CD4-positive, CD25-positive, alpha-beta regulatory T cell (primary cell): ENCODE measurements at places on chromosomes 11 and 22. TPM values are rescaled to one million over a fixed set of nuclear protein-coding genes. Genes with fewer than 3 reads are reported as not detected.

- DNase-seq, result no peak
Measured at GRCh38 chr11:47010179-47010578, 73.6 kb downstream of the CSTPP1 start.

- no peak for DNase-seq
Measured at GRCh38 chr11:86101941-86102407, 33.1 kb upstream of the PICALM start.

DNA sequence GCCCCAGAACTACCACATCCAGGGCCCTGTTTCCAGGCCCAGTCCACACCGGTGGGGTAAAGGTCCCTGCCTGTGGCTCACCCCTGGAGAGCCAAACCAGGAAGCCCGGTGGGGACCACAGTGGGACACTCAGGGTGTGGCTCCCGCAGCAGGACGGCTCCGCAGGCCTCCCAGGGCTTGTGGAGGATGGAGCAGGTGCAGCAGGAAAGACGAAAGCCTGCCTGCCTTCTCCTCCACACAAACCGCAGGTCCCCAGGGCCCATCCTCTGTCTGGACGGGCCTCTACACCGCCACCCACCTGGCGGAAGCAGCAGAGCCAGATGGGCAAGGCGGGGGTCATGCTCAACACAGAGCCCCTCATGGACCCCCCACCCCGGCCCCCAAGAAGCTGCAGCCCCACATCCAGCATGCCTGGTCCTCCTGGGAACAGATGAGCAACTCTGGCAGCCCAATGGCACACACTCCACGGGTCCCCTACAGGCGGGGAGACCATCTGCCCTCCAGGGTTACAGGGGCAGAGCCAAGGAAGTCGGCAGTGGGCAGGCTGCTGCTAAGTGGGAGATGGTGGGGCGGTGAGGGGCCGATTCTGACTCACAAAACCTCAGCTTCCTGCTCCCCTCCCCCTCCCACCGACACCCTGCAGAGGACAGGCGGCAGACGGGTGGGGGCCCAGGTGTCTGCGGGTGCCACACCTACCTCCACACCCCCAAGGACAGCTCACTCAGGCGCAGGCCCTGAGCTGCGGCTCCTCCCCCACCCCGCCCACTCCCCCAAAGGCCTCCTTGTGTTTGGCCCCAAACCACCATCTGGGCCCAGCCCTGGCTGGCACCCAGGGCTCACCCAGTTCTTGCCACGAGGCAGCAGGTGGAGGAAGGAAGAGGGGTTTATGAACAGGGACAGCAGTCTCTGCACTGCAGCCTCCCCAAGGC lies 5.2 kb downstream of the SBF1 start:
- DNase-seq, result peak; percentile 96

- DNase-seq, result no peak
Measured at GRCh38 chr22:23774114-23774921, 1.7 kb downstream of the MMP11 start.

DNA sequence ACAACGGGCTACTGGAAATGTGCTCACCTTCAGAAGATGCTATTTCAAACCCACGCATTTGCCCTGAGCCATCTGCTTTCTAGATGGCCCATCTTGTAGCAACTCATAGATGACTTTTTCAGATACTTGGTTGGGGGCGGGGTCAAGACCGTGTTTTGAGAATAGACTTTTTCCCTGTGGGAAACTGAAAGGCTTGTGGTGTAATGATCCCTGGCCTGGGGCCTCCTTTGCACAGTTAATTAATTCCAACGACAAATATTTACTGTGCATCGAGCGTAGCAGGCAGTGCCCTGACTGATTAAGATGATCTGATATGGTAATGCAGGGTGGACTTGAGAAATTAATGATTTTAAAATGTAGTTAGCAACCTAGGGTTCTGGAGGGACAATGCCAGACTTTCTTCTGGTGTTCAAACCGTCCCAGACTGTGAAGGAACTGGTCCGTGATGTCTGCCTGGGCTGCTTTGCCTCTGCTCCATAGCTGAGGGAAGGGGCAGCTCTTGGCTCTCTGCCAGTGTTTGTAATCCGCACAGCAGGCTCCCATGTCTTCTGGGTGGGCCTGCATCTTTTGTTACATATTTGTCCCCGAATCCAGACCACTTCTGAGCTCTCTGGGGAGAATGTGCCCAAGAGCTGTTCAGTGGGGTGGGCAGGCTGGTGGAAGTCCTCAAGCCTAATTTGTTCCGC lies 84.8 kb downstream of the ADAMTS15 start:
- no peak for DNase-seq

- no peak for DNase-seq
Measured at GRCh38 chr11:61512435-61512834, 3.9 kb downstream of the LRRC10B start.

DNA sequence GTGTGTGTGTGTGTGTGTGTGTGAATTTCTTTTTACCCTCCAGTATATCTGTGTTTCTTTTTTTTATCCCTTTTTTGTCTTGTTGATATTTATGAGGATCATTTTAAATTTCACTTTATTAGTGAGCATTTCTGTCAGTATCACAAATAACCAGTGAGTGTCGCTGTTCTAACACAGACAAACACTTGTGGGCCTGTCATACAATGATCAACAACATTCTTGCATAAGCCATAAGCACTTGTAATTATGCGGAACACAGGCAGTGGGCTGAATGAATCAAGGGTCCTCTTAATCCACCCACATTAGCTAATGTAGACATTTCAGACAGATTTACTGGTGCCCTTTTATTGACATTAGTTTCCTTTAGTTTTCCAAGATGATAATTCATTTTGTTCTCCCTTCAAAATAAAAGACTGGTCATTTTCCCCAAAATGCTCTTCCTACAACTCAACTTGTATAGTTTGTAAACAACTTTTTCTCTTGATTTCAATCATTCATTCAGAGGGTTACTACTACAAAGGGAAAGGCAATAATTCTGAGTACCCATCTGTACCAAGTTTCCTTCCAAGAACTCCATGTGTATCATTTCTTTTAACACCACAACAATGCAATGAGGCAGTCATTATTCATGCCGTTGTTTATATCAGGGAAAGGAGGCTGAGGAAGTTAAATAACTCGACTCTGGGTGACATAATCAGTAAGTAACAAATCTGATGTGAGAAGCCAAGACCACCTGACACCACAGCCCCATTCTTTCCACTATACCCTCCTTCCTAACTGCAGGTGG lies 34.5 kb upstream of the ANO3 start:
- no peak for DNase-seq

DNA sequence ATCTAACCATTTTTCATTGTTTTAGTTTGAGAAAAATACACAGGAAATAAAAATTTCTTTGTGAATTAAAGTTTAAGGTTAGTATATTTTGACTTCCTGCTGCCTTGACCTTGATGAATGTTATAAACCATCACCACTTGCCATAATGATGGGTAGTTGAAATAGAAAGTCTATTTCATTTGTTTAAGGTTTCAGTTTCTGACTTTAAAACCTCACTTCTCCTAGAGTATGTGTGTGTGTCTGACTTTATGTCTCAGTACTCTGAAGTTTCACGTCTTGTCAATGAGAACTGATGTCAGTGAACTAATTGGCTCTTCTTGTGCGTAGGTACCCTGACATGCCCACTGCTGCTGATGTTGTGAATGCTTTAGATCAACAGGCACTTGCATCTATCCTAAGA lies 188.2 kb downstream of the METTL15 start:
- no peak for DNase-seq

DNA sequence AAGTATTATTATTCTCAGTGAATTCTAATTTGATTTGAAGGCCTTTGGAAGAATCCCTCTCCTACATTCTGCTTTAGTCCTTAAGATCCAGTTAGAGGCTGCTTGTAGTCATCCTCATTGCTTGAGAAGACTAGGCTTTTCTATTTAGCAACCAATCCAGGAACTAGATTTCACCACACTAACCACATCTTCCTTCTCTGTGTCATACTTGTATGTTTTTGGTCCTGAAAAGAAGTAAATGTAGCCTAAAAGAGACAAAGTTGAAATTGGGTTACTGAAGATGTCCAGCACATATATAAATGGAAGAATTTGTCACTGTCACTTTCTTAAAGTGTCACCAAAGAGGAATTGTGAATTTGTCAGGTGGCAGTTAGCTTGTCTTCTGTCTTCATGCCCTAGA lies 46.6 kb upstream of the MMP7 start:
- DNase-seq, result no peak

- no peak for DNase-seq
Measured at GRCh38 chr11:96523656-96524055, 133.8 kb downstream of the JRKL start.

GRCh38 chr11:2289859-2290258 lies 11.9 kb downstream of the C11orf21 start:
- DNase-seq, result no peak

GRCh38 chr11:108538022-108538424 lies 39.8 kb upstream of the POGLUT3 start:
- no peak for DNase-seq

DNA sequence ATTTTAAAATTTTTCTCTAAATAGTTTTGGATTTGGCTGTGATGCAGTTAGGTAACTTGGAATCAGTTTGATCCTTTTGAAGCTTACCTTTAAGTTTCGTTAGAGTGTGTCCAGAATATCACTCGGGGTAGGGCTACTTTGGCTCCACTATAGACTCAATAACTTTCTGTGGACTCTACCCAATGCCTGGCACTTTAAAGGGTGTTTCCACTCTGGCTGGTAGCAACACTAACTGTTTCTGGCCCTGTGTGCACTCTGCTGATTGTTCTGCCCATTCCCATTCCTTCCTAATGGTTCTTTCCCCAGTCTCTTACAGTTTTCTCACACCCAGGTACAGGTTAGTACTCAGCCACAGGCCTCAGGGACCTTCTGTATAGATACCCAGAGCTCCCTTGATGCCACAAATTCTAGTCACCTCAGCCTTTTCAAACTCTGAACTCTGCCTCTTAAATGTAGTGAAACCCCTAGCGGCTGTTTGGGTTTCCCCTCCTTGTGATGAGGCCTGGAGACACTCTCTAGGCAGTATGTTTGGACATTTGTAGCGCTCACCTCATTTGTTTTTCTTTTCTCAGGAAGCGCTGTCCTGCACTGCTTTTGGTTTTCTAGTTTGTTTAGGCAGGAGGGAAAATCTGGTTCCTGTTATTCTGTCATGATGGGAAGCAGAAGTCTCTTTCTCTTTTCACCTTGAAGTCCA lies 16.8 kb downstream of the CUL5 start:
- DNase-seq, result peak; percentile 20

DNA sequence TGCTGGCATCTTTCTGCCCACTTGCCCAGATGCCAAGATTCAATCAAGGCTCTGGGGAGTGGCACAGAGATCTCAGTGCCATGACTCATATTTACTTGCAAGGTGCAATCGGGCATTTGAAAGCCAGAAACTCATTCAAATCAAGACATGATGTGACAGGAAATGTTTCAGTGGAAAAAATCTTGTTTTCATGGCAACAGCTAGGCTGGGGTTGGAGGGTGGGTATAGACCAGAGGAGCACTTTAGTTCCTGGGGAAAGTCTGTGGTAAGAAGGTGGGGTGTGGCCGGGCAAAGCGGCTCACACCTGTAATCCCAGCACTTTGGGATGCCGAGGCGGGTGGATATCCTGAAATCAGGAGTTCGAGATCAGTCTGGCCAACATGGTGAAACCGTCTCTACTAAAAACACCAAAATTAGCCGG lies 1.2 kb downstream of the MAJIN start:
- no peak for DNase-seq

DNA sequence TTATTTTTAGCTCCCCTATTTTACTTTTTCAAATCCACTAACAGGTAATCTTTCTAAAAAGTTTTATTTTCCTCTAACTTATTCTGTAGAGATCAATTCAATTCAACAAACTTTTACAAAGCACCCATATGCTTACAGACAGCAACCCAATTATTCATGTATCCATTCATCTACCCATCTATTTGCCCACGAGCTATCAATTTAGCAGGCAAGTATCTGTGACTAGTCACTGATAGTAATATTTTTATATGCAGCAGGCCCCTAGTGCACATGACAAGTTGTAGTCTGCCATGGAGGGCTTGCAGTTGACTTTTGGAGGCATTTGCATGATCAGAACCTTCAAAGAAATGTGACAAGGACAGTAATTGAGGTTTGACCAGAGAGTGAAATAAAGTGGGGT lies 753.2 kb upstream of the TENM4 start:
- no peak for DNase-seq

DNA sequence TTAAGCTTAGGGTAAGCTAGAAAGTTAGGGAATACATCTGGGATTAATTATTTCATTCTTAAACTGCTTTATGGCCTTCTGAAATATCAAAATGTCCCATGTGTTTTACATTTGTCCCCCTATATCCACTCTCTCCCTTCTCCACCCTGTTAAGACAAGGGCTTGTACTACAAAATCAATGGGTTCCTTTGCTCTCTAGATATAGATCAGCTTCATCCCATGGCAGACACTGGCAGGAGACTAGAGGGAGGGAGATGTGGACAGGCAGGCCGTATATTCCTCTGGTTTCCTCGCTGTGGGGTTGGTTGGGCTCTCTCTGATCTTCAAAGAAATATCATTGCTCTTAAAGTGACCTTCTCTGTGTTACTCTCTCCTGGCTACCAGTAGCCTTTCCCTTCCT lies 1281.0 kb downstream of the LRRC4C start:
- no peak for DNase-seq

DNA sequence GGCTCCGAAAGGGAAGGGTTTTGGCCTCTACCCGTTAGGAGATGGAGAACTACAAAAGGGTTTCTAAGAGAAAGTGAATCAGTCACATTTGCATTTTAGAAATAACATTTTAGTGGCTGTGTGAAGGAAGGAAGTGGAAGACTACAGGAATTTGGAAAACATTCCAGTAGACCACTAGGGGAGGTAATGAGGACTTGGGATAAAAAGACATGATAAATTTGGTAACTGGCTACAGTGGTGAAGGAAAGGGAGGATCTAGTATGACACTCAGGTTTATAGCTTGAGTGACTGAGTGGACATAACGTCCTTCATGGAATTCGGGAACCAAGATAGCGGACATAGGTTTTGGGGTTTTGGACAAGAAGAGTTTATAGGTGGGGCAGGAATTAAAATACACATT lies 7.0 kb upstream of the RRM1 start:
- DNase-seq, result no peak

- DNase-seq, result no peak
Measured at GRCh38 chr22:31327806-31328543, 18.2 kb downstream of the PATZ1 start.

DNA sequence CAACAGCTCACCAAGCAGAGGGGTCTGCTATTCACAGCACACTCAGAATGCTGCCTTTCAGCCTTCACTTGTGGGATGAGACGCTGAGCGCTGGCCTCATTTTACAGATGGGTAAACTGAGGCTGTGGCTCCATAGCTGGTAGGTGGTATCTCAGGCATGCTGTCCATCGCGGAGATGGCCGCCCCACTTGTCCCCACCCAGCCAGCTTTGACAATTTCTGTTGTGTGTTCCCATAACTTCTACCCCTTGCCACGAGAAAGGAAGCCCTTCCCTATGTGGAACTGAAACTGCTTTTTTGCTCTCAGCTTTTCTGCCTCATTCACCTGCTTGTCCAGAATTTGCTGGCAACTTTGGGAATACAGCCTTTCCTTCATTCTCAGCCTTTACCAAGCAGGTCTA lies 36.1 kb upstream of the NNMT start:
- no peak for DNase-seq

KRTAP5-10 gene
- not detected for total RNA-seq

DDTL gene
- 4.4 TPM for total RNA-seq

HORMAD2 gene
- not detected for total RNA-seq

OR52A1 gene
- total RNA-seq, result not detected

SAA4 gene
- not detected for total RNA-seq

PTPMT1 gene
- total RNA-seq, result 19.5 TPM

SLC5A4 gene
- total RNA-seq, result not detected

ART5 gene
- total RNA-seq, result not detected

DEUP1 gene
- not detected for total RNA-seq

CLDN5 gene
- total RNA-seq, result 1.7 TPM

NAALAD2 gene
- not detected for total RNA-seq
